Stimulated activated CD8-positive, alpha-beta memory T cell treated with anti-CD3 and anti-CD28 coated beads, Interleukin-4, amount 100 ng/mL, for 1 hour (primary cell): ENCODE measurements at places on chromosomes 3 and 15.

DNA sequence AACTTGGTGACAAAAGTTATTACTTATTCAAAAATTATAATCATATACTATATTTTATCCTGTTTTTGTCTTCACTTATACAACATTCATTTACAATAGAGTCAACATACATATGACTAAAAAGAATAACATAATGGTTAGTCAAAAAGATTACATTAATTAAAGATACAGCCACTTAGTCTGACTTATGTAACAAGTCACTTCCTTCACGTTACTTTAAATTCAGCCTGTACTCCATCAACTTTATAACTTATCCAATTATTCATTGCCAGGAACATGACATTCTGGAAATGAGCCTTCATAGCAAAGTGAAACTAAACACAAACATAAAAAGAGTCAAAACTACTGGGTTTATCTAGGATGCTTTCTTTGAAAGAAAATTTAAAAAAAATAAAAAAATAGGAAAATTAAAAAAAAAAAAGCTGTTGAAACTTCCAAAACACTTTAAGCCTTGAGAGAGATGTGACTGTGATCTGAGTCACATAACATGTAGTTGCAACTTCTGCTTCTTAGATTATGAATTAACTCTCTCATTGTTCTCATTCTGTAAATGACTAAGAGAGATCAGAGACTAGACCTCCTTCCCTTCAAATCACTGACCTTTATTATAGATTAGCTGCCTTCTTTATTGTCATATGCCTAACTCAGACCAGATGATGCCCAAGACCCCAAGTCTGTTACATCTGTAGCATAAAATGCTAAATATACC lies 107.8 kb downstream of the MYRIP start:
- no peak for DNase-seq

GRCh38 chr15:22808240-22808639 lies 21.8 kb downstream of the NIPA1 start:
- no peak for DNase-seq

GRCh38 chr3:23253214-23253613 lies 50.1 kb downstream of the UBE2E2 start:
- DNase-seq: no peak

DNA sequence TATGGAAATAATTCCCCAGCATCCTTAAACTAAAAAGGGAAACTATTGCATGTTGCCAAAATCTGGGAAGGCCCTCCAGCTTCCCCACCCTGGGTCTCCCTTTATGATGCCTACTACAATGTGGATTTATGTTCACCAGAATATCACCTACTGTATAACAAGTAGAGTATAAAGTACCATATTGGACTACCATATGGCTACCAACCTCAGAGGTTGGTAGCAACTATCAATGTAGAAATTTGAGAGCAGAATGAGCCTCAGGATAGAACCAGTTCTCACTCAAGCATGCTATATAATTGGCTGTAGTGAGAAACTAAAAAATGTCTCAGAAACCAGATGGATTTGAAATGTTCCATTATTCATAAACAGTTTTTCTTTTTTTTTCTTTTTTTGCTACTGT lies 918.4 kb downstream of the MCTP2 start:
- no peak for DNase-seq

- no peak for DNase-seq
Observed at GRCh38 chr3:126573492-126574117, 14.9 kb upstream of the C3orf22 start.

DNA sequence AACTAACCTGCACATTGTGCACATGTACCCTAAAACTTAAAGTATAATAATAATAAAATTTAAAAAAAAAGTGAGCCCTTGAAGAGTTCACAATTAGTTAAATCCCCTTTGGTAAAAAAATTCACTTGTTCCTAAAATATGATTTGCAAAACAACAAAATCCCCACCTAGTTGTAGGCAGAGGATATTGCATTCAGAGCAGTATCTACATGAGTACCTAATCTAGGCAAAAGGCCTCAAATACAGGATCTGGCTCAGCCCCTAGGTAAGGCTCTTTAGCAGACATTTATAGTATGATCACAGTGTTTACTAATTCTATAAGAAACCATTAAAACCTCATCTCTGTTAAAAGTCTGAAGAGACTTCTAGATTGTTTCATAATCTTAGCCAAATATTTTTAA lies 89.3 kb upstream of the CCDC80 start:
- no peak for DNase-seq

GRCh38 chr3:36142746-36143145 lies 237.6 kb upstream of the STAC start:
- no peak for DNase-seq

- DNase-seq: no peak
Observed at GRCh38 chr3:89223188-89223587, 115.8 kb downstream of the EPHA3 start.

DNA sequence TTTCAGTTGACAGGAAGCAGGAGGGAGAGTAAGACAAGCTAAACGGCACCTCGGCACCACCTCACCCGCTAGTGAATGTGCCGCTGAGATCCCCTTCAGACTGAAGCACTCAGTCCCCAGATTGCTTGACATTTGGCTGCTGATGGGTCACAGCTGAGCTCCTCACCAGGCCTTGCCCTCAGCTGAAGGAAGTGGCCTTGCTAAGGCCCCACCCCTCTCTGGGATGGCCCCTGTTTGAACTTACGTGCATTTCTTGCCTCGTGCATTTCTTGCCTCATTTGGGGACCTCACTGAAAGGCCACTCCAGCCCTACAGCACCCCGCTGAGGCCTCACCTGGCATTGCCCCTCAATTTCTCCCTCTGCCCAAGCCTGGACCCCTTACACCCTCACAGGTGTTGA lies 39.8 kb downstream of the EOGT start:
- DNase-seq: no peak

GRCh38 chr3:81684751-81685395 lies 76.6 kb downstream of the GBE1 start:
- no peak for DNase-seq

GRCh38 chr3:36812240-36812639 lies 47.9 kb upstream of the DCLK3 start:
- no peak for DNase-seq

DNA sequence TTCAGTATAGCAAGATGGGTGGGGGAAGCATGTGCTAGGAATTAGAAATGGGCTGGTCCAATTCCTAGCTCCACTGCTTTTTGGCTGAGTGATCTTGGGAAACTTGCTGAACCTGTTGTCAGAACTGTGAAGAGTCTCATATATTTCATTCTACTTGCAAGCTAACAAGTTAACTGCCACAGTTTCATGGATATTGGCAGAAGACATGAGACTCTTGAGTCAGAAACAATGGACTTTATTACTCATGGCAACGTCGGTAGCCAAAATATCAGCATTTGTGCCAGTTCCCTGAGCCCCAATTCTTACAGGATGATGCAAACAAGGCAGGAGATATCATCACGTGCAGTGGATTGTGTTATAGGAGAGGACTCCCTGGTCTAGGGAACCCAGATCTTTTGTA lies 26.6 kb upstream of the PLAAT1 start:
- DNase-seq: no peak

GRCh38 chr15:94239474-94239873 lies 8.1 kb downstream of the MCTP2 start:
- DNase-seq: no peak

GRCh38 chr15:88378188-88378637 lies 89.0 kb downstream of the MRPL46 start:
- no peak for DNase-seq
